ENCODE measurements at places on chromosomes 3 and 15.
A peak's percentile ranks its signal among the peaks of the same experiment; 100 is the strongest.

DNA sequence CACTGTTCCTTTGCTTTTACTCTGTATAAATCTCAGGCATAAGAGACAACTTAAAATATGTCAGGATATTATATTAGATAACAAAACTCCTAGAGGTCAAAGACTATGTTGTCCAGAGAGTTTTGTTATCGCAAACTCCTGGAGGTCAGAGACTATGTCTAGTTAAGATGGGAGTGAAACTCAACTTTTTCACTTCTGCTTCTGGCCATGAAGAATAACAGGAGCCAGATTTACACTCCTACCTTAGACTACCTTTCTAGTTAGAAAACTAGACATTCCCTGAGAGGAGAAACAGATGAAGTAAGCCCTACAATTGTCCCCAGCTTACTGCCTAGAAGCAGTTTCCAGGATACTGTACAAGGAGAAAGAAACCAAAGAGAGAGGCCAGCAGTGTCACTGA is 255.4 kb upstream of the UBE2E1 start:
- no peak for DNase-seq

- no peak for DNase-seq
These were observed 153.4 kb downstream of the CBLB start for GRCh38 chr3:105715372-105715771.

- no peak for DNase-seq
These were observed 749.9 kb downstream of the TBL1XR1 start for GRCh38 chr3:176447369-176447768.

GRCh38 chr3:149343951-149344350 is 10.5 kb upstream of the TM4SF18 start:
- DNase-seq, result peak; percentile 32

DNA sequence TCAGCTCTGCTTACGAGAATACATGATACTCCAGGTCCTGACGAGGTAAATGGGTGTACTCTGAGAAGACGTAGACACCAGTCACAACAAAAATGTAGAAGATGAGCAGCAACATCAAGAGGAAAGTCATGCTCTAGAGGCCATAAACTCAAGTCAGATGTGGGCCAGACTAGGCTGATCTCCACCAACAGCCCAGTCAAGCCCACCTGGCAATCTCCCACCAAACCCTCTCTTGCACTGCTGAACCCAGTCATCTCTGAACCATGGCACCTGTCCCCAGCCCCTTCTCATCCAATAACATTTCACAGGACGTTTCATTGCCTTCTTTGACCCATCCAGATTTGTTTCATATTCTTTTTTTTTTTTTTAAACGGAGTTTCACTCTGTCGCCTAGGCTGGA is 10.8 kb upstream of the PDIA3 start:
- no peak for DNase-seq

DNA sequence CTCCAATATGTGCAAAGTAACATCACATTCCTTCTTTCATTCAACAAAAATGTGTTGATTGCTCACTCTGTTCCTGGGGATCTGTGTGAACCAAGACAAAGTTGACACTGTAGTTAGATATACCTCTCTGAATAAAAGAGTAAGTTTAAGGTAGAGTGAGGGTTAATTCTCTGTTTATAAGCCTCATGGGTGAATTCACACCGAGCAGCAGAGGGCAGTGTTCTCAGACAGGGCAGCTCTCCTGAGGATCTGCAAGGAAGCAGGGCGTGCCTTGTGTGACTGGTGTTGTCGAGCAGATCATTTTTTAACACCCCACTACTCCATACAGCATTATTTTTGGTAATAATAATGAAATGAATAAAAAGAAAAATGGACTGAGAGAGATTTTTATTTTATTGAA is 34.4 kb downstream of the PAQR9 start:
- DNase-seq, result no peak

- no peak for DNase-seq
These were observed 72.8 kb downstream of the PPM1L start for GRCh38 chr3:160828880-160829279.

DNA sequence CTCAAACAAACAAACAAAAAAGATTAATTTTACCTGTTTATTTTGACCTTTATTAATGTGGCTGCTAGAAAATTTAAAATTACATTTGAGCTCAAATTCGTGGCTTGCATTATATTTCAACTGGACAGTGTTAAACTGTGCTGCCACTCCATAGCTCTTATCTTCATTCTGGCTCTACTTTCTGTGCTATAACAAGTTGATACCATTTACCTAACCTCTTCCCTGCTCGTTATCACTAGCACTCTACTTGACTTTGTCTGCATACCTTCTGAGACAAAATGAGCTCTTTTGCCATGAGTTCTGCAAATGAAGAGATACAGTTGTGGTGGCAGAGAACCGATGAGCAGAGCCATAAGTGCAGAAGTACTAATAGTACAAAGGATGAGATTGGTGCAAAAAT is 26.4 kb downstream of the MINDY2 start:
- no peak for DNase-seq

DNA sequence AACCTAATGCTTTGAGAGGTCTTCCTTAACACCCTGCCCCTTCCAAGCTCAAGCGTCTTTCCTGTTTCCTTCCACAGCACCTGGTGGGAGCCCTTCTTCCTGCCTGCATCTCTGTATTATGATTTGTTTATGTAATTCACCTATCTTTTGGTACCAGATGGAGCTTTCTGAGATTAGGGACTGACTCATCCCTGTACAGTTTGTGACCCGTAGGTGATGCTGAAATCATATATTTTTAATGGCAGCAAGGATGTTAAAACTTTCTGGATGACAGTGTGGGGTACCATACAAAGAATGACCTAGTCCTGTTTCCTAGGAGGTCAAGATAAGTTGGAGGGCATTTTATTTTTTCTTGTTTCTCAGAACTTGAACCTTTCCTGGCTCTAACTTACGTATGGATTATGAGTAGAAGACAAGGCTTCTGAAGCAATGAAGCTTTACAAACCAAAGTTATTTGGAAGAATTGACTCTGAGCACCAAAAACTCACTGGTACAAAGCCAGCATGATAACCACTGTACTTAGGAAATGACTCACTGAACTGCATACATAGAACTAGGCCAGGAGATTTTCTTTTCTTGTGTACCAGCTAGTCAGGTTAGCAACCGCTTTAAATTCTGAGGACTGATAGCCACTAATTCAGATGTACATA is 46.6 kb downstream of the HHLA2 start:
- no peak for DNase-seq

DNA sequence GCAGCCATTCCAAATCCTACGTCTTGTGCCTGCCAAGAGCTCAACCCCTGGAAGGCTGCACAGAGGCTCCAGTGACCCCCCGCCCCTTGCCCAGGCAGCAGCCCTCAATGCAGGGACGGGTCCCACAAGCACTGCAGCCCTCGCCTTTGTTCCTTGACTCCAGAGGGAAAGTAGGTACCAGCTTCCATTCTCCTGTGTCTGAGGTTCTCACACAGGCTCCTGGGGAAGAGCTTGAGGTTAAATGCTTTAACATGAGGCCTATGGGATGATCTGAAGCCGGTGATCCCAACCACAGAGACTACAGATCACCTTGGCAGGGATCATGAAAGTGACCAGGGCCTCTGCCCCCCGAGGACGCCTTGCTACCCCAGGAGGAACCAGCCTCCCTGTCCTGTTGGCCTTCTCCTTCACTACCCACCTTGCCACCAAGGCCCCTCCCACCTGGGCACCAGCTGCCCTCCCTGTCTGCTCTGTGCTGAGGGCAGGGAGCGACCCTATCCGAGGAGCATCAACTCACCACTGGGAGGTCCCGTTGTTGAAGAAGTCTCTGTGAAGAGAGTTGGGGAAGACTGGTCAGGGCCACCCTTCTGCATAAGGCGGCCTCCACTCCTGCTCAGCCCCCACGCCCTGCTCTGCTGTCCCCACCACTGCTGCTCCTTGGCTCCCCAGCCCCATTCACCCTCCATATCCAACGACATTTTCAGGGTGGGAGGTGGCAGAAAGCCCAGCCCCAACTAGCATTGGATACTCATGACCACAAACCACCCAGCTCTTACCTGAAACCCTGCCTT is 95.3 kb downstream of the SEC22A start:
- no peak for DNase-seq

DNA sequence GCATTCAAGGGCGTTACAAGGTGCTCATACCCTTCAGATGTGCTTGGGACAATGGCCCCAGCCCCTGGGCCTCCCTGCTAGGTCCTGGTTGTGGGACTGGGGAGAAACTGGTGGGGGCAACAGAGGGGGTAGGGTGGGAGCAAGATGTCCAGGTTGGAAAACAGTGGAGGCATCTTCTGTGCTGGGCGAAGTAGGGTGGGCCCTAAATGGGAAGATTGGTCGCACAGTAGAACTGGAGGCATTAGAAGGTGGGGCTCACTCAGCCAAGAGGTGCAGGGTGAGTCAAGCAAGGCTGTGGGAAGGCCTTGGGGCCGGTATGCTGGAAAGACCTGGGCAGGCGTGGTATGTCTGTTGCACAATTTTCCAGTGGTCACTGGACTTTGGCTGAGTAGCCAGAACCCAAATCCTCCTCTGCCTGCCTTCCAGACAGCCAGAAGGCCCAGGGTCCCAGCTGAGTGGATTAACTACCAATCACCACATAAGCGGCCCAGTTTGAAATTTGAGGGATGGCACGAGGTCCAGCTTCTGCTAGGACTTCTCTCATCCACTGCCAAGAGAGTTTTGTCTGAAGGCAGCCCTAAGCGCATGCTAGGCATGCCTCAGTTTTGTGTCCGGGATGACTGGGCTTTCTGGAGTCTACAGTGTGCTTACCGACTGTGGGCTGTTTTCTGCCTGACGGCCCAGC is 74.5 kb downstream of the LSM3 start:
- DNase-seq, result no peak

- peak; percentile 38 for DNase-seq
These were observed 9.5 kb upstream of the C3orf49 start for GRCh38 chr3:63809607-63810006.

DNA sequence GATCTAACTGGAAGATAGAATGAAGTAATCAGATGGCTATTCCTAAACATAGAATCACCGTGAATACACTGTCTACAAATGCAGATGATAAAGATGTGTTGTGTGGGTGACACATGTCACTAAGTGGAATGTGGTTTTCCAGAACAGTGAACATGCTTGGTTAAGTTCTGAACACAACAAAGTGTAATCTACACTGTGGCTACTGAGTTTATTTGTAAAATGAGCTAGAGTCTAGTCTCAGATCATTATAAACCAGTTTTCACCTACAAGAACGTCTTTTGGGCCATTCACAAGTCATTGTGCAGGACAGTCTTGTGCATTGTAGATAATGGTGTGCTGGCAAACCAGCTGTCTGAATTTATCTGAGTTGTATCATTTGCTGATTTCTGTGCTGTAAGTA is 35.3 kb downstream of the OXNAD1 start:
- no peak for DNase-seq

DNA sequence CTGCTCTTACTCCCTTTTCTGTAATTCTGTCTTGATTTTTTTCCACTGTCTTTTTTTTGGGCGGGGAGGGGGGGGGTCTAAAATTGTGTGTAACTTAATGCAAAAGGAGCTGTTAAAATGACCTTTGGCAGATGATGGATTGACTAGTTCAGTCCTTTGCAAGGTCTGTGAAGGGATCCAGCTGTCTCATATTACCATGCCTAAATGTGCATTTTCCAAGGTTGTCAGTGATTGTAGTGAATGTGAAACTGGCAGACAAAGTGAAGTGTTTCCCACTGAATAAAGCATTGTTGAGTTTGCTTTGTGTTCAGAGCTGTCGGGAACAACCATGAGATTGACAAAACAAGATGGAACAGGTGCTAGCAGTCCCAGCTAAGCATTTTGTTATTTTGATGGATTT is 110.1 kb upstream of the SKOR1 start:
- no peak for DNase-seq

- no peak for DNase-seq
These were observed 43.7 kb downstream of the PARP15 start for GRCh38 chr3:122621112-122621511.

DNA sequence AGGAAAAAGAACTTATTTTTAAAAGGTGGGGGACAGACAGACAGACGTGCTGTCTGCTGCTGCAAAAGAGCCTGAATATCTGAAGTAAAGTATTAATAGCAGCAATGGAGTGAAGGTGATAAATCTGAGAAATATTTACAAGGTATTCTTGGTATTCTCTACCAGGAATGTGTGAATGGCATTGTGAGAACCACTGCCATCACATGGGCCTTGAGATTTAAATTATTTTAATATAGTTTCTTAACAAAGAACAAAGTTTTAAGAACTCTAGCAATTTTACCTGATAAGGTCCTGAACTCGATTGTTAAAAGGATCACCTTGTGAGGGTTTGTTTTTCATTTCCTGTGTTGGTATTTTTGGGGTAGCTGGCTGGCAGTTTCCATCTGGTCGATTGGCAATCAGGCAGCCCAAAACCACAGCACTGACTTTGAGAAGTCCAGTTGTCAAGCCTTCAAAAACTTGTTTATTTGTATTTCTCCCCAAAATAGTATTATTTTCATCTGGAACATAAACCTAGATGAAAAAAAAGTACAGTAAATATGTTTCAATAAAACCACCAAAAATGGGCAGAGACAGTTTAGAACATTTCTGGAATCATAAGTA is 97.3 kb downstream of the ISL2 start:
- no peak for DNase-seq

DNA sequence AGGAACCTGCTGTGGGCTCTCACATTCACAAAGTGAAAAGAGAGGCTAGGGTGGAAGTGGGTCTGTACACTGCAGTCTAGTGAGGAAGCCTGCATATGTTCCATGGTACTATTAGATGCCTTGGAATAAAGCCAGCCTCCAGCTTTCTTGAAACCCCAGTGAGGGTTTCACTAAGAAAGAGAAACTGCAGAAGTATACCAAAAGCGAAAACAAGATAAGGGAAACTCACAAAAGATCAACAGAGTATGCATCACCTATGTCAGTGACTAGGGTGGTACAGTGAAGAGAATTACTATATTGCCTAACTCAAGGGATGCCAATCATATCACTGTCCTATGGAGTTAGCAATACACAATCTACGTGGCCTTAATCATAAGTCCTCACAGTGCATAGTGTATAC is 212.5 kb upstream of the GADL1 start:
- DNase-seq, result no peak

DNA sequence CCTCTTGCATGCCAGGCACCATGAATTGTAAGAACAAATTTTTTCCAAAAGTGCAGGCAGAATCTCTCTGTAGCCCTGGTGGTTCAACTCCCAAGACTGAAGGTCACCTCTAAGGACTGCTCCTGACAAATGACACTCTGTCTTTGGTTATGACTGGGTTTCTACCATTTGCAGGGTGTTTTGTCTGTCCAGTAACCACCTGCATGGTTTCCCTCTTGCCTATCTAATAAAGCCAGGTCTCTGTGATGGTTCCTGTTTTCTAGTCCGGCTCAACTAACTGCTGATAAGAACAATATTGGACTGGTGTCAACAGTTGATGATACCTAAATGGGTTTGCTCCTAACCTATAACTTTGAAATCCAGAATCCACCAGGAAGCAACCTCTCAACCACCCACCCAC is 43.7 kb downstream of the ATP8B4 start:
- DNase-seq, result no peak

- no peak for DNase-seq
These were observed 47.4 kb downstream of the APH1B start for GRCh38 chr15:63324770-63325169.

GRCh38 chr3:173266441-173266840 is 125.4 kb upstream of the SPATA16 start:
- DNase-seq, result no peak

Measured in Caki2 (cell line).